SIG-M5 (cell line): ENCODE measurements at places on chromosomes 4 and X.

DNA sequence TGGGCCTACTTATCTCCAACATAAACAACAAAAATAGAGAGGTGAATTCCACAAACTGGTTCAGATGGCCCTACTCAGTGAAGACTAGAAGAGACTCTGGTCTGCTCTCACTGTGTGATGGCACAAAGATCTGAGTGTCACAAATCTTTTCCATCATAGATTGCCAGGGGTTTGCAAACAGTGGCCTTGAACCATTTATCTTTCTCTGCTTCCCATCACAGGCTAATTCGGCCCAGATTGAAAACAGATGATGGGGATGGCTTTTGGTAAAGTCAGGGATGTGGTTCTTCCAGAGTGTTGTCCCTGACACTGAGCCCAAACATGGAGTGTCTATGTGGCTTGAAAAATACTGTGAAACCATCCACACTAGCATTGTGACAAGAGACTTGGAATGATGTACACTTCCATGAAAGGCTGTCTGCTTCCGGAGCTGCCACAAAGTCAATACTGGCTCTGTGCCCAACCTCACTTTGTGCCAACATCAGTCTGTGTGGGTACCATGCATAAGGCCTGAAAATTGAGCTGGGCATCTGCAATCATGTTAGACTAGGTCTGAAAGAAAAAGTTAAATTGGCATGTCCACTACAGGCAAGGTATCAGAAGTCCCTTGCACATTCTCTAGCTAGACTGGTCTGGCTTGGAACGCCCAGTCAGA is 25.2 kb upstream of the PLAC1 start:
- no peak for DNase-seq

DNA sequence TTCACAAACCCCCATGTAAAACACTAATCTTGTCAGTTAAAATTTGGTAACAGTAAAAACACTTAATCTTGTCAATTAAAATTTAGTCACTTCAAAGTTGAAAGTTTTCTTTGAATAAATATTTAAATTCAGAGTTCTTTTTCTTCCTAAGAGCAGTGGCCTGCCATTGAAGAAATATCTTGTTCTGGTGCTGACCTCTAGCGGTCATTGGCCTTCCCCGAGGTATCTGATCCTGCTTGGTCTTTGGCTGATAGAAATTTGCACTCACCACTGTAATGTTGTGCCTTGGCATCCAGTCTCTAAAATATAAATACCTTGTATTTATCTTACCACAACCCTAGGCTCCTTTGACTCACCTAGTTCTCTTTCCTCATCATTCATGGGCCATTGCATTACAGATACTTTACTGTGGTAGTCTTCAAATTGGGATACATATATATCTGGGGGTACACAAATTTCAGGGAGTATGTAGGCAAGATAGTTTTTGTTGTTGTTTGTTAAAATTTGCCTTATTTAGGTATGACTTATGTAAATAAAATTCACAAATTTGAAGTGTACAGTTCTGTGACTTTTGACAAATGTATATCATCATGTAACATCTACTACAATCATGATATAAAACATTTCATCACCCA is 6.7 kb upstream of the ART3 start:
- no peak for DNase-seq

- DNase-seq: no peak
Observed at GRCh38 chr4:98546910-98547594, 111.4 kb downstream of the TSPAN5 start.

- no peak for DNase-seq
Observed at GRCh38 chr4:24801136-24801855, 5.9 kb downstream of the SOD3 start.

DNA sequence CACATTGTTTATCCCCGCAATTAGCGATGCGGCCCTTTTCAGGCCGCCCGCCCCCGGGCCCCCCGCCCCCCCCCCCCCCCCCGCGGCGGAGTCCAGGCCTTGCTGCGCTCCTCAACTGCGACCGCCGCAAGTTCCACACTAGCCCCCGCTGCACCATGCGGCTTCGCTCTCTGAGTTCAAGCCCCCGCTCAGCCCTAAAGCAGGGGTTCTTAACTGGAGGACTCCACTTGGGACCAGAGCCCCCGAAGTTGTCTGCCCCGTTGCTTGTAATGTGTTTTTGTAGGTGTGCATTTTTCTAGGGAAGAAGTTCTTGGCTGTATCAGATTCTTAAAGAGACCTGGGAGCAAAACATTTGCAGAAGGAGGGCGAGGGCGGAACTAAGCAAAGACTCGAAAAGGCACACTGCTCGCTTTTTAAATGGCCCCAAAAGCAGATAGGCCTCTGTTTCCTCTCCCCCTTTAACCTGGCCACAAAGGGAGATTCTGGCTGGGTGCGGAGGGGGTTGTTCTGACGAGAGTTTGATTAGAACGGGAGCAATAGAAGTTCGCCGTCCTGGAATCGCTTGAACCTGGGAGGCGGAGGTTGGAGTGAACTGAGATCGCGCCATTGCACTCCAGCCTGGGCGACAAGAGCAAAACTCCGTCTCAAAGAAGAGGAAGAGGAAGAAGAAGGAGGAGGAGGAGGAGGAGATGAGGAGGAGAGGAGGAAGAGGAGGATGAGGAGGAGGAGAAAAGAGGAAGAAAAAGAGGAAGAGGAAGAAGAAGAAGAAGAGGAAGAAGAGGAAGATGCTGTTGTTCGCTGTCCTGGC is 2.3 kb upstream of the MSX1 start:
- no peak for DNase-seq

DNA sequence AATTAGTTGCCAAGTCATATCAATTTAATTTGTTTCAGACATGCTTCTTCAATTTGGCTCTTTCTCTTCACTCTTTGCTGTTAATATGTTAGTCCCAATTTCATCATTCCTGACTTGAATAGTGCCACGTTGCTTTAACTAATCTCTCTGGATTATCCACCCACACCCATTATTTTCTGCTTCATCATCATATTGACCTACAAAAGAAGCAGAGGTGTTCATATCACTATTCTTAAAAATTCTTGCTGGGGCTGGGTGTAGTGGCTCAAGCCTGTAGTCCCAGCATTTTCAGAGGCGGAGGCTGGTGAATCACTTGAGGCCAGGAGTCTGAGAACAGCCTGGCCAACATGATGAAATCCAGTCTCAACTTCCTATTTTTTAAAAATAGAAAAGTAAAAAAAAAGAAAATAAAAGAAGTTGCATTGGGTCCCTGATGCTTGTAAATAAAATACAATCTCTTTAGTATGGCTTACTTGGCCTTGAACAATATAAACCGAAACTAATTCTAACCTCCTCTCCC is 65.7 kb upstream of the KCNIP4 start:
- no peak for DNase-seq

GRCh38 chrX:79506001-79506400 is 138.9 kb upstream of the ITM2A start:
- DNase-seq: no peak

DNA sequence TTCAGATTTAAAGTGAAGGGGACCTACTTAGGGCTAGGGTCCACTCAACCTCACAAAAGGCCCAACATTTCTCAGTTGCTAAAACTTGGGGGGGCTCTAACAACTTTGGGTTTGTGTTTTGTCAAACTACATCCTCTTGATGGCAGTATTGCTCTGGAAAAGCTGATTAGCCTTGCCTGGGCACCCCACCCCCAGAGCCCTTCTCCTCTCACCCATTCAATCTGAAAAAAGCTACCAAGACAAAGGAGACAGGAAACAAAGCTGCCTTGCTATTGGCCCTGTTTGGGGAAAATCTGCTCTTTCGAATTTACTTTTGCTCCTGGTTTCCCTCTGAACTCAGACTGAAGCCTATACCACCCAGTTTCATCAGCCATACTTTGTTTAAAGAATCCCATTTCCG is 195.2 kb upstream of the STK26 start:
- DNase-seq: peak; percentile 13

GRCh38 chr4:87026800-87027495 is 92.1 kb downstream of the AFF1 start:
- peak; percentile 24 for DNase-seq

- DNase-seq: no peak
Observed at GRCh38 chrX:96449896-96450295, 234.7 kb upstream of the DIAPH2 start.

GRCh38 chr4:153755186-153755585 is 4.6 kb downstream of the RNF175 start:
- DNase-seq: no peak

DNA sequence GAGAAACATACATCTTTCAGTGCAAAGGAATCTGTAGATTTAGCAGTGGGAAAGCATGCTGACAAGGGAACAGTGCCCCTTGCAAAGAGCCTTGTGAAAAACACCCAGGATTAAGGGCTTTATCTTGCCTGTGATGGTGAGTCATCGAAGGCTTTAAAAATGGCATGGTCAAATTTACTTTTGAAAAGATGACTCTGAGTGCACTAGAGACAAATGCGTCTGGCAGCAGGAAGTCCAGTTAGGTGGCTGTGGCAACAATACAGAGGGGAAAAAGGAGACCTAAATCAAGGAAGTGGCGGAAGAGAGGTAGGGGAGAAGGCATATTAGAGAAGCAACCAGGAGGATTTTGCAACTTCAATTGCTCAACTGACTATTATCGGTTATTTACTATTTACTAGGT is 472.6 kb upstream of the CPEB2 start:
- no peak for DNase-seq
